ENCODE measurements at places on chromosomes 7 and 10.

DNA sequence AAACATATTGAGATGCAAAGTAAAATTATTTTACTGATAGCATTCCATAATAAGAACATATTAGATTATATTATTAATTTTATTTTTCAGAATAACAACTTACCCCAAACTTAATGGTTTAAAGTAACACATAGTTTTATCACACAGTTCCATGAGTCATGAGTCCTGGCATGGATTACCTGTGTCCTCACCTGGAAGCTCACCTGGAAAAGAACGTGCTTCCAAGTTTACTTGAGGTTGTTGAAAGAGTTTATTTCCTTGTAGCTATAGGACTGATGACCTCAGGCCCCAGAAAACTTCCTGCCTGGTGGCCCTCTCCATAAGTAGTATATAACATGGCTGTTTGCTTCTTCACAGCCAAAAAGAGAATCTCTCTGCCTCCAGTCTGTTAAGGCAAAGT lies 254.6 kb downstream of the TFEC start:
- no peak for DNase-seq

DNA sequence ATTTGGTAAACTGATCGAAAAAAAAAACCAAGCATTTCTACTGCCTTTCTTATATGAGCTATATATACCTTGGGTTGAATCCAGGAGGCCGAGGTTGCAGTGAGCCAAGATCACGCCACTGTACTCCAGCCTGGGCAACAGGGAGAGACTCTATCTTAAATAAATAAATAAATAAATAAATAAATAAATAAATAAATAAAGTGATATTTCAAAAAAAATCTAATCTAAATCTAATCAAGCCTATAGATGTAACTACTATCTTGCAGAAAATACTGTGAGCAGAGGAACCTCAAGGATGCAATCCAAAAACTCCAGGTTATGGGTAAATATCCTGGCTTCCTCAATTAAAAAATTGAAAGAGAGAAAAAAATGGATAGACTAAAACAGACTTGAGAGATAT lies 71.2 kb upstream of the SLF2 start:
- no peak for DNase-seq

DNA sequence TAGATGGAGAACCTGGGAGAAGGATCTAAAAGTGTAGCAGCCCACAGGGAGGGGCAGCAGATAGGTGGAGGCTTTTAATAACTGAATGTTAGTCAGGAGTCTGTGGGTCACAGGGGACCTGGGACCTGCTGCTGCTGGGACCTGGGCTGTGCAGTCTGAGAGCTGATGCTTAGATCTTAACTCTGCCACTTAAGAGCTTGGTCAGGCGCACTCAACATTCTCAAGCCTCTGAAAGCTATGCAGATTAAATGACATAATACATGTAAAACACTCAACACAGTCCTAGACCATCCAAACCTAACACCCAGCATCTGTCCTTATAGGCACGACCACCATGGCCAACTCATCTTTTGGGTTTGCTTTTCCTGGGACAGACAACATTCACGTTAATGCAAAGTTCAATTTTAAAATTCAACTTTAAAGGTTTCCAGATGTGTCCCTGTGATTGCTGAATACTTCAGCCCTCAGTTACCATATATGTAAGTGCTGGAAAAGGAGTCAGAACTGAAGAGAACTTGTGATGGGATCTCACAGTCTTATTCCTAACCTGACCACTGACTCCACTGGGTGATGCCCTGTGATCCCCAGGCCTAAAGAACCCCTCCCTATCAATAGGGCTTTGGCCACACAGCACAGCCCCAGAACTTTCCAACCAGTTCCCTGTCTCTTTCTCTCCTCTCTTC lies 321.0 kb downstream of the PLXNA4 start:
- no peak for DNase-seq

GRCh38 chr7:37093257-37093656 lies 355.4 kb downstream of the ELMO1 start:
- DNase-seq = no peak

DNA sequence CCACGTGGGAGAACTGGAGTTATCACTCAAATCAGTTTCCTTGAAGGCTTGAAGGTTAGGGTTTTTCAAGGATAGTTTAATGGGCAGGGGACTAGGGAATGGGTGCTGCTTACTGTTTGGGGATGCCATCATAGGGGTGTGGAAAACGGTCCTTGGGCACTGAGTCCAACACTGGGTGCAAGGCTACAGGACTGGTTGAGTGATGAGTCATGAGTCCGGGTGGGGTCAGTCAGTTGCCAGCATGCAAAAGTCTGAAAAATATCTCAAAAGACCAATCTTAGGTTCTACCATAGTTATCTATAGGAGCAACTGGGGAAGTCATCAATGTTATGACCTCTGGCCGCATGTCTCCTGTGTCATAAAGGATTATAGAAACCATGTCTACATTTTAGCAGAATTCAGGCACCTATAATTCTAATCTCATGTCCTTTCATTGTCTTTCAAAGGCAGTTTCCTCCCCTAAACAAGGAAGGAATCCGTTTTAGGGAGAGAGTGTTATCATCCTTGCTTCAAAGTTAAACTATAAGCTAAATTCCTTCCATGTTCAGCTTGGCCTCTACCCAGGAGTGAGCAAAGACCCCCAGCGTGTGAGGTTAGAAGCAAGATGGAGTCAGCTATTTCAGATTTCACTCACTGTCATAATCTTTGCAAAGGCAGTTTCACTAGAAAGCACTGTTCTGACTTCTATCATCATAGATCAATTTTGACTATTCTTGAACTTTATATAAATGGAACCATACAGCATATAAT lies 94.5 kb downstream of the COL26A1 start:
- no peak for DNase-seq

DNA sequence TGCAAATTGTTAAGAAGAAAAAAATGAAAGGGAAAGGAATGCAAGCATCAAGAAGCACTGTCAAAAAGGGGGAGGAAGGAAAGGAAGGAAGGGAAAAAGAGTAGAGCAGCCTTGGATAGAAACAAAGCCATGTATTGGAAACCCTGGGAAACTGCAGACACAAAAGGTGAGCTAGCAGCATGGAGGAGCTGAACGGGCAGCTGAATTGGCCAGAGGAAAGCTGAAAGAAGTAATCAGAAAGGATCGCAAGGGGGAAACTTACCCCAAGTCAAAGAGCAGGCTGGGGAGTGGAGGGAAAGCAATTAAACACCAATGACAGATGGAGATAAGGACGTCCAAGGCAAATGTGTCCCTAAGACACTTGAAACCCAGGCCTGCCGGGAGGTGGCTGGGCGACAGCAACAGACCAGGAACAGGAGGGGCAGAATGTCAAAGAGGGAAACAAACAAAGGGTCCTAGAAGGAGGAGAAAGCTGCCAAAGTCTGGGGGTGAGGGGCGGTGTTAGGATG lies 93.8 kb upstream of the SVIL start:
- DNase-seq = no peak
